GM04503 (cell line): ENCODE measurements at places on chromosomes 11 and 22.
A peak's percentile ranks its signal among the peaks of the same experiment; 100 is the strongest.

- no peak for DNase-seq
Observed at GRCh38 chr11:128928400-128928799, 14.3 kb downstream of the TP53AIP1 start.

GRCh38 chr11:113332638-113333329, 18.4 kb downstream of the TTC12 start:
- DNase-seq: no peak

DNA sequence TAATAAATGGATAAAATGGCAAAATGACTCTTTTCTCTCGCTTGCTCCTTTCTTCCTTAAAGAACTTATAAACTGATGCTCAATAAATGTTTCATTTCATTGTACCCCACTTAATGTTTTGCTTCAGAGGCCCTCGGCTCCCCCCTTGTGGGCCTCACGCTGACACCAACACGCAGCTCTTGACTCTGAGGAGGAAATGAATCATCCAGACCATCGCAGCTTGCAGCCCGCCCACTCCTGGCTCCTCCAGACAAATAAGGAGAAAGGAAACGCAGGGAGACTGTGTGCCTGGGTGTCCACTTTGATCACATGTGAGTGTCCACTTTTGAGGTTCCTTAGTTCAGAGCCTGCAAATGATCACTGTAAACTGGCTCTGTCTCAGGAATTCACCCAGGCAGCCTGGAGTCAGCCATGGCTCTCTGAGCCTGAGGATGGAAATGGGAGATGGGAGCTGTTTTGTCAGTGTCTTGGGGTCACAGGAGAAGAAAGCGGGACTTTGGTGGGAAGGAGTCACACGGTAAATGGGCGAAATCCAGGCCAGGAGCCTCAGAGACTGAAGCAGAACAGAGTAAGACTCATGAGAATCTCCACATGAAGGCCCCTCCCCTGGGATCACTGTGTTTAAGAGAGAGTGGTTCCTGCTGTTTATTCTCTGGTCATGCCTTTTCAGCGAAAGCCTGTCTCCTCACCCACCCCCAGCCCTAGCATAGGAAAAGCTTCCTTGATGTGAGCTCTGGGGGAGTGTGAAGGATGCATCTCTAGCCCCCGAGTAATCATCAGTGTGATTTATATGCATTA, 96.5 kb downstream of the CWC15 start:
- DNase-seq: peak; percentile 89

GRCh38 chr11:29317694-29318093, 699.1 kb downstream of the KCNA4 start:
- DNase-seq: no peak

DNA sequence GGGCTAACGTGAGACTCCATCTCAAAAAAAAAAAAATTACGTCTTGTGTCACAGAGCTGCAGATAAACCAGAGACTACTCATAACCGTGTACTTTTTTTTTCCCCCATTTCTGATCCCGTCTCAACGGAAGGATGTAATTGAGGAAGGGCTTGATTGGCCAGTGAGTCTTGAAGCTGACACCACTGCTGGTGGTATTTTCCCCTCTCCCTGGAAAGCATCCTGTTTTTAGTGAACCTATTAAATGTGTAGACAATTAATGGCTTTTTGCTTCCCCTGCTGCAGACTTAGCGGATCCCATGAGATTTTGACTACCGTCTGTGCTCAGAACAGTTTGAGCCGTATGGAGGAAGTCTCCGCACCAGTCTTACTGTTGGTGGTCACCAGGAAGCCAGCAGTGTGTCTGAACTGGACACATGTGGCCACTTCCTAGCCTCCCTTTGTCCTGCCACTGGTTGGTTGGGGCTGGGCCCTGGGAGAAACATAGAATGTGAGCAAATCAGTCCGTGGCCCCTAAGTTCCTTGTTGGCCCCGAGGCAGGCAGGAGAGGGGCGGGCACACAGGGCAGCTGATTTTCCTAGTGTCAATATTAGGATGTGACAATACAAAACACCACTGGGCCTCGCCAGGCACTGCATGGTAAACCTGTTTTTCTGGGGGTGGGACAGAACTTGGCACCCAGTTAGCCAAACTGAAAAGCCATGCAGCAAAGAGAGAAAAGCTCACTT, 3.1 kb downstream of the BIK start:
- DNase-seq: no peak

DNA sequence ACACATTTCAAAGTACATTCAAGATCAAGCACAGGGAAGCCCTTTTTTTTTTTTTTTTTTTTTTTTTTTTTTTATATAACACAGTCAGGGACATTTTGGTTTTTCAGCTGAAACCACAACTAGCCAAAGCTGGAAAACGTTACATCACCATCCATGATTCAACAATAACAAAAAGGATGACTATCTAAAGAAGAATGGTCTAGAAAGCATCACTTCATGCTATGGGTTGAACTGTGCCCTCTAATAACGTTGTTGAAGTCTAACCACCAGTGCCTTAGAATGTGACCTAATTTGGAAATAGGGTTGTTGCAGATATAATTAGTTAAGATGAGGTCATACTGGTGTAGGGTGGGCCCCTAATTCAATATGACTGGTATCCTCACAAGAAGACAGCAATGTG, 46.6 kb downstream of the MTMR2 start:
- DNase-seq: peak; percentile 99

DNA sequence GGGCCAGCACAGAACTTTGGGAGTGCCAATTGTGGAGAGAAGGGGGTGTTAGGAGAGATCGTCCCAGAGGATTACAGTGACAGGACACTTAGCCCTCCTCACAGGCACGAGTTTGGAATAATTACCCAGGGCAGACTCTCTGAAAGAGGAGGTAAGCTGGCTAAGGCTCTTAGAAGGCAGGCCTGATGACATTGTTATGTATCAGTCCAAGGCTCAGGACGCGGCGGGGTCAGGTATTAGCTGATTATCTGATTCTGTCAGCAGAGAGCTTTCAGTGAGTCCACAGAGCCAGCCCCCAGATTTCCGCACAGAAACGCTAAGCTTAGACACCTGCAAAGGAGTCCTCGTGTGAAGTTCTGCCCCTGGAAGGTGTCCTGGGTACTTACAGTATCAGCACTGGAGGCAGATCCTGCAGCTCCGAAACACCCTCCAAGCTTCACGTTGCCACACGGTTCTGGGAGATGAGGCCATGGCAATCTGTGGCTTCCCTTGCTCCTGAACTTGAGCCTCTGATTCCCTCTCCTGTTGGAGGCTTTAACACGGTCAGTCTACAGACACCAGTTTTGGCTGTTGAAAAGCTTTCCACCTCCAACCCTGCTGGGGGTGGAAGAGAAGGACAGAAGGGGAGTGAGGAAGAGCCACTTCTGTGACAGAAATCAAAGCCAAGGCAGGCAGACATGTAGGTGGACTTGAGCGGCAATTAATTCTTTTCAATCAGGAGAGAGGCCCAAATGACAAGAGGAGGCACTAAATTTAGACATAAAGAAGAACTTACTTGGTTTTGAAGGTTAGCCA, 123.6 kb upstream of the CADM1 start:
- DNase-seq: no peak

DNA sequence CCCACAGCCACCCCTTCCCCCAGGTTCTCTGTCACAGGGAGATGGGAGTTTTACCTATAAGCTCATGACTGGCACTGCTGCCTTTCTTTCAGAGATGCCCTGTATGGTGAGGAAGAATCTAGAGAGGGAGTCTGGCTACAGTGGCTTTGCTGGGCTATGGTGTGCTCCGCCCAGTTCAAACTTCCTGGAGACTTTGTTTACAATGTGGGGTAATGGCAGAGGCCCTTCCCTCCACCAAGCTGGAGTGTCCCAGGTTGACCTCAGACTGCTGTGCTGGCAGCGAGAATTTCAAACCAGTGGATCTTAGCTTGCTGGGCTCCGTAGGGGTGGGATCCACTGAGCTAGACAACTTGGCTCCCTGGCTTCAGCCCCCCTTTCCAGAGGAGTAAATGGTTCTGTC, 143.5 kb downstream of the MSANTD4 start:
- DNase-seq: no peak

DNA sequence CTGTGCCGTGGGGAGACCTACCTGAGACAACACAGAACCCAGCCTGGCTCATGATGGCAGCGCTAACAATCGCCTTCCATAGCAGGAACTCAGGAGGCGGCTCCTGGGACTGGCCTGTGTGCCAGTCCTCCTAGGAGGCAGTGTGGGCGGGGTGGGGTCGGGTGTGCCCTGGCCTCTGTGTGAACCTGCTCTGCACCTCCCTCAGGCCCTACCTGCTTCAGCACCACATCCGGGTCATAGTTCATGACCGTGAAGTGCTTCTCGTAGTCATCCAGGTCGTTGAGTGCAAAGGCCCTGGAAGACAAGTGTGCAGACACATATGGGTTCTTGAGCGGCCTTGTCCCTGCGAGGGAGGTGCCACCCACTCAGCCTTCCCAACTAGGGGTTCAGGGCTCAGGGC, 15.3 kb downstream of the TTLL12 start:
- no peak for DNase-seq

DNA sequence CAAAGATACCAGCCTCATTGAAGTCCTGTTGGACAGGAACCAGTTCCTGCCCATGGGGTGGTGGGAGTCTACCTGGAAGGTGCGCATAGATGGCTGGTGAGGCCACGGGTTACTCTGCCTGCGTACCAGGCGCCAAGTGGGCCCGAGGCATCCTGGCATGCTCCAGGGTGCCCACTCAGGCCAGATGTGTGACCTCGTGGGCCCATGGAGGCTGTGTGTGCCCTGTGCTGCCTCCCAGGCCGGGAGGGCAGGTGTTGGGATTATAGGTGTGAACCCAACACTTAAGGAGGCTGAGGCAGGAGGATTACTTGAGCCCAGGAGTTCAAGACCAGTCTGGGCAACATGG, 23.1 kb downstream of the TANGO2 start:
- DNase-seq: no peak

DNA sequence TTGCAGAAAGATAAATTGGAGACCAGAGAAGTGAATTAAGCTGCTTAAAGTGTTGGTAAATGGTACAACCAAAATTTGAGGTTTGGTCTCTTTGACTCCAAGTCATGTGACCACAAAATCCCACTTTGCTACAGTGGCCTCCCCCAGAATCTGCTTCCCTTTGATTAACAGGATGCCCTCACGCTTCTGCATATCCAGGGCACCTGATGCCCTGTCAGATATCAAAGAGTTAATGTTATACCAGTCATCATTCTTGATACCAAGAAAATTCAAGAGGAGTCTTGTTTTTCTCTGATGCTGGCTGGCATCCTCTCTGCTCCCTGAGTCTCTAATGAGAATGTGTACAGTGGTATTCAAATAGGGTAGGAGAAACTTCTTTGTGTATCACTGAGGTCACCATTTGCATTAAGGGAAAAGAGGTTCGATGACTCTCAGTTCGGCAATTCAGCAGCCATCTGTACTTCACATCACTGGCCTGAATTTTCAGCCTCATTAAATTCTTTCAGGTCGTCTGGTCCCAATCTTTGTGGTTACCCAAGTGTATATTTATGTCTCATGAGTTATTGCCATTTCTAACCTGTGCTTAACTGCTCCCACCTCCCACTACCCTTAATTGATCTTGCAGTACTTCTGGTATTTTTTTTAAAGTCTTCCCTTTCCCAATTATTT, 73.9 kb downstream of the BDNF start:
- DNase-seq: no peak

DNA sequence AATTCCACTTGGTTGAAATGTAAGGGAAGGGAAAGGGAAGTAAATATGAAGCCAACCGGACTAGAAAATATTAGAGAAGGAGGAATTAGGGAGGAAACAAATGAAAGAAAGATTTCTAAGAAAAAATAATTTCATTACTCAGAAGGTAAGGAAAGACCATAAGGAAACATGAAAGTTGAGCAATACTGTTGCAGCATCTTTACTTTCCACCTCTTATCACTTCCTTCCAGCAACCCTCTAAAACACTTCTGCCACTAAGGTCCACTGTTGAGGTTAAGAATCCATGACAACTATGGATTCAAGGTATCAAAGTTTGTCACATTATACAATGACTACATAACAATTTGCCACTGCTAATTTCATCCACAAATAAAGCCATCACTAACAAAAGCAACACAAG, 308.6 kb downstream of the DLG2 start:
- no peak for DNase-seq

GRCh38 chr11:32109592-32109991, 18.7 kb downstream of the RCN1 start:
- DNase-seq: no peak

GRCh38 chr11:36135076-36135475, 154.1 kb downstream of the COMMD9 start:
- no peak for DNase-seq

- no peak for DNase-seq
Observed at GRCh38 chr22:17368554-17369438, 464 bp upstream of the CECR2 start.

- no peak for DNase-seq
Observed at GRCh38 chr11:35163702-35164496, 24.9 kb downstream of the CD44 start.

- DNase-seq: no peak
Observed at GRCh38 chr11:2127482-2128129, 11.6 kb downstream of the IGF2 start.

GRCh38 chr11:63918507-63919191, 1.7 kb upstream of the RCOR2 start:
- DNase-seq: no peak

DNA sequence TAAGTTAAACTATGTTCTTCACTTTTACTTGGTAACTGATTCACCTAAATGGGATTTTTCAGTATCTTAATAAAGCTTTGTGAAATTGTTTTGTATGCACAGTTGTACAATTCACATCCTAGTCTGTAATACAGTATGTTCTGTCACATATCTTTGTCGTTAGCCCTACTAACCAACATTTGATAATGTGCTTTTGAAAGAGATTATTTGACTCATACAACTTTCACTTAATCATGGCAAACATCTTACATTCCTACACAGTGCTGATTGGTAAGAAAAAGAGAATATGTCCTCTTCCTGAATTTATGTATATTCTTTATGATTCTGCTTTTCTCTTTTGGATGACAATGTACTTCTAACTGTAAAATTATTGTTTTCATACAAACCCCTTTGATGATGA, 234.5 kb downstream of the METTL15 start:
- DNase-seq: no peak

- DNase-seq: no peak
Observed at GRCh38 chr22:26848244-26848920, 191.0 kb downstream of the MIAT start.

DNA sequence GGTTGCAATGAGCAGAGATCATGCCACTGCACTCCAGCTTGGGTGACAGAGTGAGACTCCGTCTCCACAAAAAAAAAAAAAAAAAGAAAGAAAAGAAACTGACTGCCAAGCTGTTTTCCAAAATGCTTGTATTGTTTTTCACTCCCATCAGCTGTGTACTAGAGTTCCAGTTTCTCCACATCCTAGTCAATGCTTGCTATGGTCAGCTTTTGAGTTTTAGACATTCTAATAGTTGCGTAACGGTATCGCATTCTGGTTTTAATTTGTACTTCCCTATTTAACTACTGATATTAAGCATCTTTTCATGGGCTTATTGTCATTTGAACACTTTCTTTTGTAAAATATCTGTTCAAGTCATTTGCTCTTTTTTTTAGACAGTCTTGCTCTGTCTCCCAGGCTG, 55.7 kb downstream of the TSPAN18 start:
- no peak for DNase-seq

GRCh38 chr22:49965091-49966040, 4.8 kb downstream of the PIM3 start:
- DNase-seq: no peak

- DNase-seq: no peak
Observed at GRCh38 chr11:94152678-94153065, 24.0 kb downstream of the PANX1 start.
